ENCODE measurements at places on chromosomes 4 and X.
A peak's percentile ranks its signal among the peaks of the same experiment; 100 is the strongest.

- no peak for DNase-seq
Observed at GRCh38 chrX:96455078-96455477, 229.6 kb upstream of the DIAPH2 start.

DNA sequence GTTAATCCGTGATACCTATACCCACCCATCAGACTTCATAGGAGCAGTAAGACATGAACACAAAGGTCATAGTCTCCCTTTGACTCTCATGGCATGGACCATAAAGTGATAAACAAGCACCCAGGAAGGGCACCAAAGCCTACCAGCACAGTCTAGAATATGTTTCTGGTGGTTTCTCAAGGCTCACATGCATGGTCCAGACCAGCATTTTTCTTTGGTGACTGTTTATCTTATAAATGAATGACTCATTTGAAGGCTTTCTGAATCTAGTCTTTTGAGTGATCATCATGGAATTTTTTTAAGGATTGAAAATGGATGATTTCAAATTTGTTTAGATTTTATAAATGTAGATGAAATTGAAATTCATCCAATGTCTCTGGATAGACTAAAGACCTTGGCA, 32.0 kb upstream of the AMELX start:
- DNase-seq: no peak

DNA sequence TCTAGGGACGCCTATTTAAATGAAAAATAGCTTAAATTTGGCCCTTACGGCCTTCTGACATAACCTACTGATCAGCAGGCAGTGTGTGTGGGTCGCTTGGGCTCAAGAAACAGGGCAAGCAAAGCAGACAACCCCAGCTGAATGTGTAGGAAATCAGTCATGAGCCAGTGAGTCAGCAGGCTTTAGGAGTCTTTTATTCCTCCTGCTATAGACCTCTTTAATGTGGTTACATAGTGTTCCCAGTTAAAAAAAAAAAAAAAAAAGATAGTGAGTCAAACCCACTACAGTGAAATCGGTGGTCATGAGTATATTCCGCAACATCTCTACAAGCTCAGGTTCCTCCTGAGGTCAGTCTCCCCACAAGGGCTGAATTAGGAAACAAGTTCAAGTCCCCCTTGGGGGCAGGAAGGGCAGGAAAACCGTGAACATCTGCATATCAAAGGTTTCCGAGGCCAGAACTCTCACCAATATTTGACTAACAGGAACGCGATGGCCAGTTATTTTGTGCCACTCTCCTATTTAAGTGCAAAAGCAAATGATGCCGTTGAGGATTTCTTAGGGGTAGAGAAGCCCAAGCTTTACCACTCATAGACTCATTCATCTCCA, 32.7 kb downstream of the ACSL1 start:
- DNase-seq: peak; percentile 64

DNA sequence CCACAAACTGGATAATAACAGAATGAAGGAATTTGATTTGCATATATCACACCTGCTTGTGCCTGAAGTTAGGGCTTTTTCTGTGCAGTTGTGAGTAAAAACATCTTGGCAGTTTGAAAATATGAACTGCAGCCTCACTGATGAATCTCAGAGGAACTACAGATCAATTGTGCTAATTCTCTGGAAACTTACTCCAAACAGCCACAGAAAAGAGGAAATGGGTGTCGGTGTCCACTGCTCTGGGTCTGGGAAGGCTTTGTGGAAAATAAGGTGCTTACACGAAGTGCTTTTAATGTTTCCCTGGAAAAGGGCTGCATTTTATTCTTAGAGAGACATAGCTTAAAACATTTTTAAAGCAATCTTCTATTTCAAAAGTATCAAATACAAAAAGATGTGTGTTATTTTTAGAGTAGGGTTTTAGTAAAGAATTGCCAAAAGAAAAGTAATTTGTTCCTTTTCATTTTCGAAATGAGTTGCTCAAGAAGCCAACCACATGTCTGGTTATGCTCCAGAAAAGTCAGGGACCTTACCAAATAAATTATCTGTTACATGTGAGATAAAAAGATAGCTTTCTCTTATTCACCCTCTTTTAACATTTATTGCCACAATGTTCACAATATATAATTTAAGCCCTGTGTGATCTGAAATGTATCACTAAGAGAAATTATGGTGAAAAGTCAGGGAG, 240.1 kb downstream of the FRAS1 start:
- no peak for DNase-seq

GRCh38 chr4:149345424-149345823, 470.2 kb downstream of the IQCM start:
- no peak for DNase-seq

DNA sequence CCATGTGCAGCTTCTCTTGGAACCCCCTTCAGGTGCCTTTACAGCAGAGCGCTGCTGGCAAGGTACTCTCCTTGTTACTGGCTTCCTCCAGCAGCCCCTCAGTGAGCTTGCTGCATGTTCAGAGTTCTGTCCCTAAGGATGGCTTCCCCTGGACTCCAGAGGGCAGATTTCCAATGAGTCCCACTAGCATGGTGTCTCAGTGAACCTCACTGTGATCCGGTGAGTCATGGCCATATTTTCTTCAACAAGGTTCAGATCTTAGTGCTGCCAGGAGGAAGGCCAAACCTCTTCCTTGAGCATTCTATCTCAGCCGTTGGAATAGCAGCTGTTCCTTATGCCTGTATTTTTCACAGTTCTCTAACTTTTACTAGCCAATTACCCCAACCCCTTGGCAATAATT, 98.8 kb downstream of the CASK start:
- no peak for DNase-seq

DNA sequence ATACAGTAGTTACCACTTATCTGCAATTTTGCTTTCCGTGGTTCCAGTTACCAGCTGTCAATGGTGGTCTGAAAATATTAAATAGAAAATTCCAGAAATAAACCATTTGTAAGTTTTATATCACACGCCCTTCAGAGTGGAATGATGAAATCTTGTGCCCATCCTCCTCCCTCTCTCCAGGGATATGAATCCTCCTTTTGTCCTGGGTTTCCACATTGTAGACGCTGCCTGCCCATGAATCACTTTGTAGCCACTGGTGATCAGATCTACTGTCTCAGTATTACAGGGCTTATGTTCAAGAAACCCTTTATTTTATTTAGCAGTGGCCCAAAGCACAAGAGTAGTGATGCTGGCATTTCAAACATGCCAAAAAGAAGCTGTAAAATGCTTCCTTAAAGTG, 198.6 kb downstream of the KCNIP4 start:
- no peak for DNase-seq

GRCh38 chr4:185914583-185915199, 102.7 kb upstream of the SORBS2 start:
- no peak for DNase-seq

DNA sequence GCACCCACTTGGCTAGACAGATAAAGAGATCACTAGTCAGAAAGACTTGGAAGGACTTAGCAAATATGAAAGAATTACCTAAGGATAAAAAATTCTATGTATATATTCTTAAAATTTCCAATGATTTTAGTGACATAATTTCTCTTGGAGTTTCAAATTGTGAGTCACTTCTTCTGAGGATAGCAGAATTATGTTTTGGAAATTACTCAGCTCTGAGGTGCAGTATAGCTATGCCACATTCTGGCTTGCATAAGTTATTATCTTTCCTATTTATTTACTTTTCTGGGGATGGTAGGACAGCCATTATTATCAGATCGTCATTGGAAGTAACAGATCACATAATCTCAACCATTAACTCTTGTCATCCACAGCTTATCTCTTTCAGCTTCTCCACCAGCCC, 853.5 kb downstream of the TRIML1 start:
- no peak for DNase-seq

GRCh38 chr4:152539556-152540292, 3.8 kb upstream of the FBXW7 start:
- DNase-seq: no peak

GRCh38 chr4:100895556-100896197, 377.9 kb upstream of the EMCN start:
- no peak for DNase-seq

GRCh38 chr4:37999000-37999716, 39.0 kb downstream of the PTTG2 start:
- peak; percentile 16 for DNase-seq

GRCh38 chr4:38017609-38018008, 57.4 kb downstream of the PTTG2 start:
- DNase-seq: no peak
